Suppressor macrophage treated with lipopolysaccharide for 4 hours (primary cell): ENCODE measurements at places on chromosomes 6 and 20.

DNA sequence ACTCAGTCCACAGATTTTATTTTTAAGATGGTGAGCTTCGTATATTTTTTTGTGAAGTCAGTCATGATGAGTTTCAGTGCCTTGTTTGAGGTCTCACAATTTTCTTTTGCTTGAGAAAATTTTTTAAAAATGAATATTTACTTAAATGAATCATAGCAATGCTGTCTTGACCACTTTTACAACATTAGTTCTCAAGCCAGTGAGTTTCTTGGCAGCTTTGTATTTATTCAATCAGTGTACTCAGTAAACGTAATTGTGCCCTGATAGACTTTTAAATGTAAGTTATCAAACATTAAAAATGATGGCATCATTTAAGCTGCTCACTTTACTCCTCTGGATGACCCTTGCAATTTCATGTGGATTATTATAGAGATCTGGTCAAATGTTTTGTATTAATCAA lies 261.4 kb downstream of the KHDC1L start:
- no peak for DNase-seq

- DNase-seq: no peak
Measured at GRCh38 chr6:17490724-17491123, 97.3 kb downstream of the CAP2 start.

- DNase-seq: no peak
Measured at GRCh38 chr6:31836047-31836473, 8.5 kb downstream of the HSPA1B start.

DNA sequence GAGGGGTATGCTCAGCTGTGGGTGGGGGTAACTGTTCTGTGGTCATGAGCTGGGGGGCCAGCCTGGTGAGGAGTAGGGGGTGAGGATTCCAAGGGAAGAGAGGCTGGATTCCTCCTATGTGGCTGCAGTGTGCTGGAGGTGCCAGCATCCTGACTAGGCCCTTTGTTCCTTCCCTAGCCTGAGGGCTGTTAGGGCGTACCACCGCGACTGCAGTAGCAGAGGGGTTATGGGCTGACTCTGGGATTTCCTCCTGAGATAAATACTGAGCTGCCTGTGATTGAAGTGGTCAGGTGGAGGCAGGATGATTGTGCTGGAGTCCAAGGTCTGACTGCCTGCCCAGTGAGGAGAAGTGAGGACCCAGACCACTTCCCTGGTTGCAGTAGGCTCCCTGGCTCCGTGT lies 205.3 kb downstream of the ADGRG6 start:
- DNase-seq: no peak

GRCh38 chr6:118859517-118860064 lies 34.4 kb upstream of the ASF1A start:
- DNase-seq: no peak

DNA sequence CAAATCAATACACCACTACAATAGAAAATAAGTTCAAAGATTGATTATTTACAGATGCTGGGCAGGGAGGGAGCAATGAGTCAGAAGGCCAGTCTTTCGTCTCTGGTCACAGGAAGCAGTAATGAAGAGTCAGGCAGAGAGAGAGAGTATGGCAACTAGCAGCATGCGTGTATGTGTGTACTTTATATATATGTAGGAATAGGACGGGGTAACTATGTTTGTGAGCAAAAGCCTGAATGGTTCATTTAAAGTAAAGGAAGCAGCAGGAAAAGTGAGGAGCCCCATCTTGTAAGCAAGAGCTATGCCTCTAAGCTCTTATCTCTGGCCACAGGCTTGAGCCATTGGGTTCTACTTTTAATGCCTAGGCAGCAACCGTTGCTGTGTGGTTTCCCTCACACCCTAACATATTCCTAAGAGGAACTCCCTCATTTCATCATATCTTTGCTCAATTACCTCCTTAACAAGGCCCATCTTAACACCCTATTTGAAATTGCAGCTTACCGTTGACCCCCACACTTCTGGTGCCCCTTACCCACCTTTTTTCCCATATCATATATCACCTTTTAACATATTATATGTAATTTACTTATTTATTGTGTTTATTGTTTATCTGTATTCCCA lies 66.6 kb downstream of the AFG1L start:
- DNase-seq: peak; percentile 23

- no peak for DNase-seq
Measured at GRCh38 chr6:49097116-49097515, 365.9 kb downstream of the MMUT start.

DNA sequence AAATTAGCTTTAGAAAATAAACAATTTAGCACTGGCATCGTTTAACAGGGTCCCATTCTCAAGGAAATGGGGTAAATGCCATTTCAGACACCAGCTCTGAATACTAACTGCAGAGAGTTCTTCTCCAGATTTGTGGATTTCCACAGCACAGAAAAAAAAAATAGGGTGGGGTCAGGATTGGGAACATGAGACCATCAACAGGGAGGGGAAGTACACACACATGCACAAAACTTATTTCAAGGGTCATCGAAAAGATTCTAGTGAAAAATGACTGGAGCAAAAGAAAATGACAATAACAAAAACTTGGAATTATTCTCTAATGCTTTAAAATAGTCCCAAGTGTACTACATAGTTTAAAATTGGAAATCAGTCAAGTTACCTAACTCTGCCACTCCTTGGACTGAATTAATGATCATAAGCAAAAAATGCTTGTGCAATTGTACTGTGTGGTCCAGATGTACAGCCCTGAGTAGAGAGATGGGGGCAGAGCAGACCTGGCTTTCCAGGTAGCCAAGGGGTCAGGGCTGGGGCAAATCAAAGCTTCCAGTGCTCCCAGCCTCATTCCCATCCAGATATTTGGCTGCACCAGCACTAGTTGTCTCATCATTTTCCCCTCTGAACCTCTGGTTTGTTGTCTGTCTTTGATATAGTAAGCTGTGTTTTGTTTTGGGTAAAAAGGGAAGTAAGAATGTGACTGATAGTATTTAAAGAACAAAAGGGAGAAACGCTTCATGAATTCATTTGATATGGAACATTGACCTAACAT lies 152.4 kb downstream of the SOBP start:
- no peak for DNase-seq

- peak; percentile 78 for DNase-seq
Measured at GRCh38 chr6:129774697-129775447, 64.9 kb upstream of the ARHGAP18 start.

DNA sequence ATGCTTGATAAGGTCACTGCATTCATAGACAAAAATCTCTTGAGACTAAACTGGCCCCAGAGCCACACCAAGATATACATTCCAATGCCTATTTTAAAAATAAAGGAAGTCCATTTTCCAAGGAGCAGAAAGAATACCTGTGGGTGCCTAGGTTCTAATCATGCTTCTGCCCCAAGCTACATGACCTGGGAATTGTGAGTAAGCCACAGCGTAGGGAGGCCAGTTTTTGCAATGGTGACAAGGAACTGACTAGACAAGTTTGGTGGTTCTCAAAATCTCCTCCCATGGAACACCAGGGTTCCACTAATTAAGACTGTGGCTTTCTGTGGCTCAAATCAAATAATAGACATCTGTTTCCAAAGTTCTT lies 83.3 kb downstream of the GMDS start:
- no peak for DNase-seq

- no peak for DNase-seq
Measured at GRCh38 chr20:44456611-44457010, 19.1 kb upstream of the TTPAL start.

GRCh38 chr6:19289457-19289856 lies 547.7 kb upstream of the ID4 start:
- no peak for DNase-seq

GRCh38 chr6:53624502-53624901 lies 41.1 kb downstream of the KLHL31 start:
- peak; percentile 55 for DNase-seq
